GM19239 (cell line): ENCODE measurements at places on chromosomes 3 and 15.

GRCh38 chr3:129226374-129226773, 23.0 kb upstream of the COPG1 start:
- DNase-seq = no peak

GRCh38 chr15:74613089-74613952, 2.3 kb upstream of the CLK3 start:
- no peak for DNase-seq

DNA sequence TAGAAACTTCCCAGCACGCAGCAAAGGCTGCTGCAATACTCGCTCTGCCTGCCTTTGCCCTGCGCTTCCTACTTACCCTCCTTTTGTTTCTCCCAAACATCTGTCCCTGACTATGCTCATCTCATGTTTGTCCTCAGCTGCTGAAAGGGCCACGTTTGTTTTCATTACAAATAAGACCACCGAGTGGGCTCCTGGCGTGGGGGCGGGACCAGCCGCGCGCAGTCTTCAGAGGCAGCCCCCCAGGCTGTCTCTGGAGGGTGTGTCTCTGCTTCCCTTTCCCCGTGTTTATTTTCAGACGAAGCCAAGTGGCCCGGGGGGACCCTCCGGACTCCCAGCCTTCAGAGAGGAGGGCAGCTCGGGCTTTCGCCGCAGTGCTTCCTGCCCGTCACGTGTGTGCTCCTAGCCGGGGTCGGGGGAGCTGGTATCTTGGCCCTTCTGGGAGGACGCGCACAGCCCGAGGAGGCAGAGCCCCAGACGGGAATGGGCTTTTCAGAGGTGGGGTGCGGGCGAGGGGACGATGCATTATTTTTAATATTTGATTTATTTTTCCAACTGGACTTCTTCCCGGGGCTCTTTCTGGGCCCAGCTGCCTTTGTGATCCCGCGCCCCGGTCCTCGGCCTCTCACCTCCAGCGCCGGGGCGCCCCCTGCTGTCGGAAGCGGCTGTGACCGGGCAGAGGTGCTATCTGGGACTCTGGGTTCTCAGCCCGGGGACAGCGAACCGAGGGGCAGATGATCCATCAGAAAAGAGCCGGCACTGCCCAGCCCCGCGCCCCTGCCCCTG, 70.0 kb upstream of the CGNL1 start:
- DNase-seq = peak; percentile 89

- DNase-seq = no peak
These were observed 179.2 kb downstream of the RORA start for GRCh38 chr15:61049934-61050333.

DNA sequence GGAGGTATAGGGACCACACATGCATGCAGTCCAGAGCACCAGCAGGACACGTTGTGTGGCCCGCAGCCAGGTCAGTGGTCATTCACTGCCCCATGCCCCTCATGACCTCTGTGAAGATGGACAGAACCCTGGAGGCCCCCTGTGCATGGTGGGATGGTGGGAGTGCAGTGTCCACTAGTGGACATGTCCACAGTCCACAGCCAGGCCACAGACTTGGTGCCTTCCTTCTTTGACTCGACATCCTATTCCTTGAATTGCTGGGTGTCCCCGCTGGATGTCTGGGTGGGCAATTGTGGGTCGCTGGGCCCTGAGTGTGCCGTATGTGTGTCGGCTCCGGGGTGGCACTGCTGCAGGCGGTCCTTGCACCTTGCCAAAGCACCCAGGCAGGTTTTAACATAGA, 35.7 kb downstream of the KLF15 start:
- DNase-seq = no peak

GRCh38 chr3:62367763-62368195, 5.6 kb downstream of the FEZF2 start:
- DNase-seq = no peak

GRCh38 chr15:87293031-87293430, 963.5 kb downstream of the NTRK3 start:
- DNase-seq = no peak

GRCh38 chr15:93028632-93029213, 60.3 kb downstream of the RGMA start:
- DNase-seq = no peak

DNA sequence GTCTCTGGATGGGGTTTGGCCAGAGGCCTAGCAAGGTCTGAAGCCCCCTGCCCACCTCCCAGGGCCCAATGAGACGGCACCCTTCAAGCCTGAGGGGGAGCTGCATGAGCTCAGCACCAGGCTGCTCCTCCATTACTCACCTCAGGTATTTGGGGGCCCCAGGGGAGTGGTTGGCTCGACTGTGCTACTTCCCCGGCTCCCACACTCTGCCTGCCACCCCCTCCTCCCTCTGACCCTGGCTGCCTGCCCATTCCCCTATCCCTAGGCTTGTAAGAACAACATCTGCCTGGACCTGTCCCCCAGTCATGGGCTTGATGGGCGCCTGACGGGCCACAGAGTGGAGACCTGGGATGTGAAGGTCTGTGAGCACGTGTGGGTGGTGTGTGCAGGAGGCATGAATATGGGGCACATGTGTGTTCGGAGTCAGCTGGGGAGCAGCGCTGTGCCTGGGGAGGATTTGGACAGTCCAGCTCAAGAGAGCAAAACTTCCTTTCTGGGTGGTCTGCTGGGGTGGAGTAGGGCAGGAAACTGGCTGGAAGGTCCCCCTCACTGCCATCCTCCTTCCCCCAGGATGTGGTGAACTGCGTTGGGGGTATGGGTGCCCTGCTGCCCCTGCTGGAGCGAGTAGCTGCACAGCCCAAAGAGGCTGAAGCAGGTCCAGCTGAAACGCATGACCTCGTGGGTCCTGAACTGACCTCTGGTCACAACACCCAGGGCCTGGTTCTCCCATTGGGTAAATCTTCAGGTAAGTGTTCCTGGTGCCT, 17.4 kb downstream of the NBEAL2 start:
- no peak for DNase-seq

DNA sequence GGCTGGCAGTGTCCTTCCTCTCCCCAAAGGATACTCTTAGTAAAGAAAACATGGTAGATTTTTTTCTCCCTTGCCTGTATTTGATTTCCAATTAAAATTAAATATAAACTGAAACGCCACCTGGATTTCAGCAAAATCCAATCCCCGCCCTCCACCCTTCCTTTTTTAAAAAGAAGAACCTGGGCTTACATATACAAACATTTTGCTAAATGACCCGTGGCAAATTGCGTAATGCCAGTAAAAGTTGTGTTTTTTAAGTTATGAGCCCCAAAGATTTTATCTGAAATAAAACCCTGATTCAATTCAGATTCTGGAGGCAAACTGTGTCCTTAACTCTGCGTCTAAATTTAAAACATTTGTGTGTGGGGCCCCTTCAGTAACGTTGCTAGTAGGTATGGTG, 403.0 kb downstream of the FOXP1 start:
- DNase-seq = no peak

DNA sequence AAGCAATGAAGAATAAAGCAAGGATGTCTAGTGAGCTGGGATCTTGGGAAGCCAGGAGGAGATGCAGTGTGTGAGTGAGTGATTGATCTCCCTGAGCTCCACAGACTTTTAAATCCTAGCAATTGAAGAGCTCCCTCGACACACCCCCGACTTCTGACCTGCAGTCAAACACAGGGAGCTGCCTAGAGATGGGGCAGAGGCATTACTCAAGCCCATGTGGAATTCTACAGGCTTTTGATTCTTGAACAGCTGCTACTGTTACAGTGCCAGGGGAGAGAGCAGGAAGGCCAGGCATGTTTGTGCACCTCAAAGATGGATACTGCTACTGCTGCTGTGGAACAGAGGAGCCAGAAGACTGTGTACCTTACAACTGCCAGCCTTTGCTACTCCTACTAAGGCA, 1403.1 kb upstream of the ALCAM start:
- no peak for DNase-seq

- DNase-seq = no peak
These were observed 285.7 kb upstream of the CTNNB1 start for GRCh38 chr3:40913641-40914040.

DNA sequence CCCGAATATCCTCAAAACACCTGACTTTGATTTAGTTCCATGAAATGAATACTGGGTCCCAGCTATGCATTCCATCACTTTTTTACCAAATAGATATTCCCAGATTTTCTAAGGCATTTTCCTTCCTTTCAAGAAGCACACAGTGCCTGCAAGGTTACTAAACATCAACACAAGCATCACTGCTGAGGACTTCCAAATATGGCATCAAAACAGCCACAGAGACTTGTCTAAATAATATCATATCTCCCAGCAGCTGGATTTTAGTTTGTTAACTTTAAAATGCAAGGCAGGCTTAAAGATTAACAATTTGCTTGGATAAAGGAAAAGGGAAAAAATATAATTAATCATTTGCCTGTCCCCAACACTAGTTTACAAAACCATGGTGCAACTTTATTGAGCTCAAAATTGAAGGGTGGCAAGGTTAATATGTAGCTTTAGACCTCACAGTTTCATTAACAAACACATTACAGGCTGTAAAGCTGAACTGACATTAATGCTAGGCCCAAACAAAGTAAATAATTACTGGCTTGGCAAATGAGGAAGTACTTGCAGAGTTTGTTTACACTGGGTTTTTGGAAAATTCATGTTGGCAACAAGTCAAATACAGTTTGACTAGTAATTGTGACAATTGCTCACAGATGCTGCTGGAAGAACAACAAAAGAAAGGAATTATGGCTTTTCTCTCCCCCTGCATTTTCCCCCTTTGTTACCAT, 401.7 kb upstream of the CDIN1 start:
- DNase-seq = no peak

GRCh38 chr3:45064512-45065372, 38.6 kb downstream of the CLEC3B start:
- no peak for DNase-seq

- no peak for DNase-seq
These were observed 28.5 kb upstream of the KCNMB2 start for GRCh38 chr3:178507507-178508442.

DNA sequence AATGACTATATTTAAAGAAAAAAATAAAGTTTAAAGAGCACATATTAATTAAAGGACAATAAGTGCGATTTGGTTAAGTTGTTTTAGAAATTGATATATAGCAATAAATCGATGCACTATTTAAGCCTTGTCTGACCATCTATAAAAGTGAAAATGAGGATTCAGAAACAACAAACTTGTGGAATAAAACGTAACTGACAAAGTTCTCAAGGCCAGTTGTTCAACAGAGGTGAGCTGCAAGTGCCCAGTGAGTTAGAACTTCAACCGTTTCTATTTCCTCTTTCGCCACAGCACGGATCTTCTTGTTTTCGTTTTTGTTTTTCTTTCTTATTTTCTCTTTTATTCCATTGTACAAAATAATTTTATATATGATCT, 724.9 kb upstream of the ARRDC4 start:
- DNase-seq = no peak

DNA sequence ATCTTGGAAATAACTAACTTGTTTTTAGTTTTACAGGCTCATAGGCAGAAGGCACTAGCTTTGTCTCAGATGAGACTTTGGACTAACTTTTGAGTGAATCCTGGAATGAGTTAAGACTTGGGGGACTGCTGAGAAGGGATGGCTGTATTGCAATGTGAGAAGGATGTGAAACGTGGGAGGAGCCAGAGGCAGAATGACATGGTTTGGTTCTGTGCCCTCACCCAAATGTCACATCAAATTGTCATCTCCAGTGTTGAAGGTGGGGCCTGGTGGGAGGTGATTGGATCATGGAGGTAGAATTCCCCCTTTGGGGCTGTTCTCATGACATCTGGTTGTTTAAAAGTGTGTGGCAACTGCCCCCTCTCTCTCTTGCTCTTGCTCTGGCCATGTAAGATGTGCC, 28.8 kb upstream of the CCDC50 start:
- DNase-seq = no peak

GRCh38 chr15:44712346-44713005, 1.2 kb downstream of the B2M start:
- DNase-seq = no peak

DNA sequence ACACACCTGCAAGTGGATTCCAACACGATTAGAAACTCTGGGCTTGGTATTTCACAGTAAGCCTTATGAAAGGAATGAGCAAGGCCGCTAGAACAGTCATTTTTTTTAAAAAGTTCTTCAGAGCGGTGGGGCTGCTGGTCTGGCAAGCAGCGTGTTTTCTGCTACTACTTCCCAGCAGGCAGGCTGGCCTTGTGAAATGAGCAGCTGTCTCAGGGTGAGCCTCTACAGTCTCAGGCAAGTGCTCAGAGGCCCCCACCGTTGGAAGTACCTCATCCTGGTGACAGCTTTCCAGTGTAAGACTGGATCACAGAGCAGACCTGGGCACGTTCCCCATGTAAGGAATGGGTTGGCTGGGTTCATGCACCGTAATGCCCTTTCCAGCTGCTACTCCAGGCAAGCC, 119.2 kb downstream of the LRIG1 start:
- DNase-seq = no peak

DNA sequence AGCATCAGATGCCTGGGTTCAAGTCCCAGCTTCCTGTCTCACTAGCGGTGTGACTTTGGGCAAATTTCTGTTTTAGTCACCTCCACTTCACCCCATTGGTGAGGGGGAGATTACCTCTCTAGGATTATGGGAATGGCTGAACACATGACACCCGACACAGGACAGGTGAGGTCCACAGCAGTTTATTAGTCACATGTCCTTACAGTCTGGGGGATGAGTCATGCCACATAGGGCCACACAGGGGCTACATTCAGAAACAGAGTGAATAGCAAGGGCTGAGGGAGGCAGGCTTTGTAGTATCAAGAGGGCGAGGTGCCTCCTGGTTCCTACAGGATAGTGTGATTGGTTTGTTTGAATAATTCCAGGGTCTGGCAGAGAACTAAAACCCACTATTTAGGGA, 15.2 kb upstream of the ITGA11 start:
- no peak for DNase-seq

GRCh38 chr15:71749500-71749899, 60.9 kb upstream of the NR2E3 start:
- DNase-seq = no peak

- DNase-seq = no peak
These were observed 406.4 kb upstream of the NPAP1 start for GRCh38 chr15:24269166-24269571.

GRCh38 chr3:9583792-9584191, 30.2 kb upstream of the LHFPL4 start:
- no peak for DNase-seq

DNA sequence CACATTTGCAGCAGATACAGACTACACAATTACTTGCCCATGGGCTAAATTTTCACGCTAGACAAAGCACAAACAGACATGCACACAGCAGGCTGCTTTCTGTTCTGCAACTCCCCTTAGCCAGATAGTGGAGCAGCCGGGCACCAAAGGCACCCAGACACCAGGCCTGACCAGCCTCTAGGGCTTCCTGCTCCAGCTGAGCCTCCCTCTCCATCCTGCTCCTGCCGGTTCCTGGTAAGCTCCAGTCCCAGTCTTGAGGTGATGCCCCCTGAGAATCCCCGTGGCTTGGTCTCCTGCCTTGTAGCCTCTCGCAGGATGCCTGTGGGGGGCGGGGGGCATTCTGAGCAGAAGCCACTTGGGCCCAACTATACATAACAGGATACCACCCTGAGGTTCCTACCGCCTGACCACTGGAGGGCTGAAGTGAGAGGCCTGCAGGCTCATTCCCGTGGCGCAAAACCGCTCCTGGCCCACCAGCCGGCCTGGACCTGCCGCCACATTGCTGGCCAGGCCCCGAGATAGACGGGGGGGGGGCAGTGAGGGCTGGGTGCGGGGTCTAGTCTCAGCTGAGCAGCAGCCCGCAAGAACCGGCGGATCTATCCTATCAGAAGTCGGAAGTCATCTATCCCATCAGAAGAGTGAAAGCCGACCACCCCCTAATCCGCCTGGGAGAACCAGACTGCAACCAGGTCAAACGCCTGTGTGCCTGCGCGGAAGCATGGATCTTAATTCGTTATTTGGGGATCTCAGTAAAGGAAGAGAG, 3.9 kb downstream of the FOXL2 start:
- no peak for DNase-seq
